Fibroblast of skin of back (primary cell): ENCODE measurements at places on chromosomes 1 and 21.

DNA sequence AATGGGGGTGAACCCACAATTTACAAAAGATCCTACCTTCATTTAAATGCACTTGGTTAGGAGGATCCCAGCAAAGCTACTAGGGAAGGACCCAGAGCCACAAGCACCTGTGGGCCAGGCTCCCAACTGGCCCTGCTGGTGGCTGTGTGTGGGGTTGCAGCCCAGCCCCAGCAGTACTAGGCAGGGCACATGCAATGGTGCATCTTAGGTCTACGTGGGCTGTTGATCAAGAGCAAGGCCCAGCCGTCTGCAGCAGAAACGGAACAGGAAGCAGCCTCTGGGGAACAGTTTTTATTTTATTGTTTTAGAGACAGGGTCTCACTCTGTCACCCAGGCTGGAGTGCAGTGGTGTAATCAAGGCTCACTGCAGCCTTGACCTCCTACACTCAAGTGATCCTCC lies 134.1 kb upstream of the RAB4A start:
- no peak for DNase-seq

GRCh38 chr1:14656384-14656937 lies 58.0 kb downstream of the KAZN start:
- DNase-seq = no peak

DNA sequence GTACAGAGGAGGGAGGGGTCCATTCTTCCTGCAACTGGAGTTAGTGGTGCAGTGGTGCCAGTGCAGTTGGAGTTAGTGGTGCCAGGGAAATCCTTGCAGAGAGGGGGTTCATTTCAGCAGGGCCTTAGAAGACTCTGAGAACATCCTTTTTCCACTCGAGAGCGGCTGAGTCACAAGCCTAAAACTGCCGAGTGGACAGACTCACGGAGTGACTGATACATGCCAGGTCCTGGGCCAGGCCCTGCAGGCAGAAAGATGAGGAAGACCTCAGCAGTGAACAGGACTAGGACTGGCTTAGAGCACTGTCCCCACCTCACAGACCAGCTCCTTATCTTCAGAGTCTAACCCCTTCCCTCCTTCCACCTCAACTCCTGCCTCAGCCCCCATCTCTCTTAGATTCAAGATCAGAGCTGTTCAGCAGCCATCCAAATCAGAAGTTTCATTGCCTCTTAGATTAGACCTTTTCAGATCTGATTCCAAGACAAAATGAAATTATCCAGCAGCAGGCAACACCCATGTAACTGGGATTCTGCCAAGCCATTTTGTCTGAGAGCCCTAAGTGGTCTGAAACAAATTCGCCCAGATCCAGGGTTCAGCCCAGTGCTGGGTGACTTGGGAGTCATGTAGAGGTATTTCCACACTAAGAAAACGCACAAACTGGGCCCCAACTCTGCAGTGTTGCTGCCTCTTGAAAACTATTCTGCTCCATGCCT lies 12.7 kb upstream of the IKBKE start:
- peak; percentile 34 for DNase-seq

DNA sequence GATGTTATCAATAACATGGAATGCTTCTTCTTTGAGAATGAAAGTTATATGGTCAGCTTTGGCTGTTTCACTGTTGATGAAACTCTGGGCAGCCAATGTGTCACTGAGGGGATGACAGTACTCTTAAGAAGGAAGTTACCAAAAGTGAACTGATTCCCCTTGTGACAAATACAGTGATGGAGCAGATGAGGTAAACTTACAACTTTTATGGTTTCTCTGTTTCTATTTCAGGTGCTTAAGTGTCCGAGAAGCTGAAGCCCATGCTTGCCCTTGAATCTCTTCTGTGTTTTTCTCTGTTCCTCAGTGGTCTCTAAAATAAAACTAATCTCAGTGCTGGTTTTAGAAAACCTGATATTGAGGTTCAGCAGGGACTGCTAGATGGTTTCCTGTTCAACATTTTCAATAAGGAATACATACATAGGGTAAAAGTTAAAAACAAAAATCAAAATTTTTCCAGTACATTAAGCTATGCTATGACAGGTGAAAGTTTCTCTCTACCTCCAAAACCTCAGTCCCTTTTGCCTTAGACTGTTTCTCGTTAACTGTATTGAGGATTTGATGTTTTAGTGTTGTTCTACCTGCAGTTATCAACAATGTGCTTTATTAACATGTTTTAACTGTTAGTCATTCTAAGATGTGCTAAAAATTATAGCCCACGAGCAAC lies 454.4 kb upstream of the ADGRL4 start:
- no peak for DNase-seq

DNA sequence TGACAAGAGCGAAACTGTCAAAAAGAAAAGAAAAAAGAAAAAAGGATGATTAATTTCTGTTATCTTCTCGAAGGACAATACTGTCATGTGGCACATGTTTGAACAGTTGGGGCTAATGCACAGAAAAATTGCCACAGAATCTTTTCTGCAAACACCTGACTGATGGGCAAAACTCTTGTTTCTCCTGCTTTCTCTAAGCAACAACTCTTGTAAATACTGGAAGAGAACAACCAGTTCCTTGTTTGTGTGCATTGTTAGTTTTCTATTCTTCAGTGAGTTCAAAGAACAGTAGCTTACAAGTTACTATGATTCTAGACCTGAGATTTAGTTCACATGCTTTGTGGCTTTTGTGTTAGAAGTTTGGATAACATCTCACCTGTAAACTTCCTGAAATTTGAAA lies 60.7 kb downstream of the CDC14A start:
- no peak for DNase-seq
